ENCODE measurements at places on chromosomes 1 and 21.

- no peak for DNase-seq
Observed at GRCh38 chr1:162065016-162065415, 4.5 kb upstream of the NOS1AP start.

DNA sequence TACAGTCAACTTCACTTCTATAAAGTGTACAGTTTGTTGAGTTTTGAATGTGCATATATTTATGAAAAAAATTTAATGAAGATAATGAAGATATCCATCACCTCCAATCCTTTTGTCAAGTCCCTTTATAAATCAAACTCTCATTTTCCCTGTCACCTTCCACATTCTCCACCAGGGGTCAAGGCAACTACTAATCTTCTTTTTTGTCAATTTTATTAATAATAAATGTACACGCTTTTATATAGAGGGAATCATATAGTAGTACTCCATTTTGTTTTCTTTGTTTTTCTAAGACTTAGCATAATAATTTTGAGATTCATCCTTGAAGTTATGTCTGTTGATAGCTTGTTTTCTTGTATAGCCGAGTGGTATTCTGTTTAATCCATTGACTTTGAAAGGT, 1594.2 kb upstream of the PRMT6 start:
- DNase-seq = no peak

GRCh38 chr1:18938008-18938706, 18.3 kb downstream of the IFFO2 start:
- no peak for DNase-seq

- DNase-seq = no peak
Observed at GRCh38 chr1:82867781-82868180, 1067.0 kb downstream of the ADGRL2 start.

GRCh38 chr1:54928327-54928726, 41.3 kb upstream of the DHCR24 start:
- DNase-seq = no peak

All from stimulated activated CD8-positive, alpha-beta memory T cell treated with anti-CD3 and anti-CD28 coated beads, Interleukin-4, amount 100 ng/mL, for 4 hours (primary cell).